NCI-H2107 (cell line): ENCODE measurements at places on chromosomes 16 and 17.

- no peak for DNase-seq
These were observed 16.2 kb upstream of the IL17C start for GRCh38 chr16:88622125-88622524.

GRCh38 chr16:11236461-11237254 is 19.3 kb downstream of the SOCS1 start:
- DNase-seq, result no peak

- DNase-seq, result no peak
These were observed 1.2 kb downstream of the GNG13 start for GRCh38 chr16:799111-799947.

DNA sequence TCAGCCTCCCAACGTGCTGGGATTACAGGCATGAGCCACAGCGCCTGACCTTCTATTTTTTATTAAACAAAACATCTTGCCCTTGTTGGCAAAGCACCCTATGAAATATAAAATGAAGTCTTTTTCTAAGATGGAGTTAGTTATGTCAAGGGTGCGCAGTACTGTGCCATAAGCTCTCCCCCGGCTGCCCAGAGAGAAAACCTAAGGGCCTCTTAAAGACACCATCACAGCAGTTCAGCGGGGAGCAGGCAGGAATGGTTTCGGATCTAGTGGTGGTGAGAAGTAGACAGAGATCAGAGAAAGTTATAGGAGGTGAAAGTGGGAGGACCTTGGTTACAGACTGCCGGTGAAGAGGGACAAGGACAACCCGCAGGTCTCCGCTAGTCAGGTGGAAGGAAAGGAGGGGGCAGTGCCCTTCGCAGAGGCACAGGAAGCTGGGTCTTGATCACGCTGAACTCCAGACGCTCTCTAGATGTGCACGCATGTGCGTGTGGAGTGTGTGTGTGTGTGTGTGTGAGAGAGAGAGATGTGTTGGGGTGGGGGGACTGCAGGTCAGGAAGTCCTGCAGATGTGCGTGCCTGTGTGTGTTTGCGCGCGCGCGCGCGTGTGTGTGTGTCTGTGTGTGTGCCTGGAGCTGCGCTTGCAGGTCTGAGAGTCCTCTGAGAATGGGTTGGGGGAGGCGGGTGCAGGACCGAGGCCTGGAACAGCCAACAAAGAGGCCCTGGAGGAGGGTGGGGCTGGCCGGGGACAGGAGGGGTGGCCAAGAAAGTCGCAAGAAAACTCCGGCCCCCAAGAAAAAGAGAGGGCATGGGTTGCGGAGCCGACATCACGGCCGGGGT is 748 bp upstream of the CMTM3 start:
- DNase-seq, result no peak

DNA sequence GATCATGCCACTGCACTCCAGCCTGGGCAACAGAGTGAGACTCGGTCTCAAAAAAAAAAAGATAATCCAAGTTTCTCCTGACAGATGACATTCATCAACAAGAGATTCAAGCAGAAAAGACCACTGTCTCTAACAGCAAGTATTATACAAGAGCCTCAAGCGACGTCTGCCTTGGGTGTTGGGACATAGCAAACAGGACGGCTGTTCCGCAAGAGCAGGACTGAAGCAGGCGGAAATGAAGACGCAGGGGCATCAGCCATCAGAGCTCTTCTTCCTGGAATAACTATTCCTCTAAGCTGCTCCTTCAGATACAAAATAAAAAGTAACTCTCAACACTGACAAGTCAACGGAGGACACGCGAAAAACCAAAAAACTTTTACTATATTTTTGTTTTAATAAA is 54.0 kb downstream of the ANKRD11 start:
- DNase-seq, result no peak

DNA sequence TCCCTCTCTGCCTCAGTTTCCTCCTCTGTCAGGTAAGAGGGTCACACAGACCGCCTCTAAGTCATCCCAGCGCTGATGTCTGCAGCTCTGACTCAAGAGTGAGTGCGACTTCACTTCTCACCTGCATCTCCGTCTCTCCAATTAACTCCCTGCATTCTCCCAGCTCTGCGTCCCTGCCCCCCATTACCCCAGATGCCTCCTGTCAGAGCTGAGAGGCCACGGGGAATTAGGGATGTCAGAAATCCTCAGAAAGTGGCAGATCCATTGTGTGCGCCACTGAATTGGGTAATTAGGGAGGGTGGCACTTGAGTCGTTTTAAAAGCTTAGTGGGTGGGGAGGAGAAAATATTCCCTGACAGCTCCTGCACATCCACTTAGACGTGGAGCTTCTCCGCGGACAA is 885.4 kb upstream of the EEF2KMT start:
- DNase-seq, result no peak

GRCh38 chr16:3475604-3476375 is 19.5 kb downstream of the C16orf90 start:
- DNase-seq, result no peak

GRCh38 chr17:79098282-79098867 is 23.8 kb downstream of the ENGASE start:
- no peak for DNase-seq
